ENCODE measurements at places on chromosomes 6 and 20.

- DNase-seq = no peak
Measured at GRCh38 chr20:18767676-18768075, 45.9 kb upstream of the SCP2D1 start.

- no peak for DNase-seq
Measured at GRCh38 chr20:63940472-63941266, 15.5 kb downstream of the UCKL1 start.

- DNase-seq = peak; percentile 30
Measured at GRCh38 chr20:60137657-60138245, 179.5 kb downstream of the CDH26 start.

GRCh38 chr20:43397147-43397546 lies 60.5 kb upstream of the SRSF6 start:
- no peak for DNase-seq

GRCh38 chr6:130575971-130576370 lies 210.2 kb downstream of the TMEM200A start:
- DNase-seq = peak; percentile 35

GRCh38 chr6:137036566-137037300 lies 8.0 kb downstream of the IL20RA start:
- DNase-seq = no peak

GRCh38 chr6:129643968-129644367 lies 66.0 kb downstream of the ARHGAP18 start:
- DNase-seq = no peak

DNA sequence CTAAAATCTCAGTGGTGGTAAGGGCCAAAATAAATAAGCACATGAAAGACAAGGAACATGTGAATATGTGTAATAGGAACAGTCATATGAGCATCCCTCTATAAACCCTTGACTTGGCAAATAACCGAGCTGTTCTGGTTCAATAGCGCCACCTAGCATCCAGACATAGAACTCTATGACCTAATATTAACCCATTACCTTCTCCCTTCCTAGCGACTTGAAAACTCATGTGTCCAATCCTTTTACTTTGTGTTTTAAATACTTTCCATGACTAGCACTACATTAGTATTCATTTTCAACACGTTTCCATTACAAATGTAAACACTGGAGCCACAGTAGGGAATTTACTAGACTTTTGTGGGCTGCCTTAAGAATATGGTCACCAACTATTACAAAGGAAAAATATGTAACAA lies 279.7 kb downstream of the UST start:
- no peak for DNase-seq

DNA sequence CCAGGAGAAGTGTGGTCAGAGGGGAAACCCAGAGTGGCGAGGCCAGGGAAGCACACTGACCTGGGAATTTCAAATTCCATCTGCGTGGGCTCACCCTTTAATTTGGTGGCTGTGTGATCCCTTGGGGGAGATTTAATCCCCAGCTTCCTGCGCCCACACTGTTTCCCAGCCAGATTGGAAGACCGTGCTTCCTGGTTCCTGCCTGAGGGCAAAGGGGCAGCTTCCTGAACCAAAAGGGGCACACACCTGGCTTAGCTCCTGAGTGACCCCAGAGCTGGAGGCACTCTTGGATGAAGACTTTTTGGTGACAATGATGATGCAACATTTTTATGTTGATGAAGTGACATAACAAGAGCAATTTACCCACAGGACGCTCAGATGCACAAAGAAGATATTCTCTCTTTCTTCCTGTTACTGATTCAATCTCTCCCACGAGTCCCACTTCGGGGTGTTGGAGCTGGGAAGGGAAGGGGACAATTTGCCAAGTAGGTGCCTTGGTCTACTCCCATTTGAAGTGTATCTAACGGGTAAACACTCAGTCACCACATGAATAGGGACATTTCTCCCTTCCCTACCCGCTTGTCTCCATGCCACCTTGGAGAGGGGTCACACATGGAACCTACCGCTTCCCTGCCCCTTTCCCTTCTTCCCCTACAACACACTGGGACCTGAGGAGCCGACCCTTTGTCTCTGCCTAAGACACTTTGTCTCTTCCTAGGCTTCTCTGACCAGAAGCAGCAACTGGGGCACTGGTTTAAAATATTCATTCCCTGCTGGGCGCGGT lies 28.6 kb upstream of the CDKN1A start:
- no peak for DNase-seq

- peak; percentile 64 for DNase-seq
Measured at GRCh38 chr6:32933661-32934085, 7.2 kb downstream of the HLA-DMB start.

DNA sequence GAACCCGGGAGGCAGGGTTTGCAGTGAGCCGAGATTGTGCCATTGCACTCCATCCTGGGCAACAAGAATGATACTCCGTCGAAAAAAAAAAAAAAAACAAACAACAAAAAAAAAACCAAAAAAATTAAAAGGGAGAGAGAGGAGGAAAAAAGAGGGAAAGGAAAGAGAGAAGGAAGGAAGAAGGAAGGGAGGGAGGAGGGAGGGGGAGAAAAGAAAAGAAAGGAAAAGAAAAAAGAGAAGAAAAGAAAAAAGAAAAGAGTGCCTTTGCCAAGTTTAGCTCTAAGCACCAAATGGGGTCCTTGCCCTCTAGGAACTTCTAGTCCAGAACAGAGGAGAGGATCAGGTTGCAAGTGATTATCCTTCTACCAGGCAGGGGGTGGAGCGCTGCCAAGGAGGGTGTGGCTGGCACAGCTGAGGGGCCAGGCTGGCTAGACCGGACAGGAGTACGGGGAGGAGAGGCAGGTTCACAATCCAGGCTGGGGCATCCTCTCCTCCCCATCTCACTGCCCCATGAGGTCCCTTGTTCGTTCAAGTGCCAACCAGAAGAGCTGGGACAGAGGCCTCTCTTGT lies 19.1 kb downstream of the GNAS start:
- no peak for DNase-seq

- no peak for DNase-seq
Measured at GRCh38 chr6:123118811-123119210, 122.8 kb downstream of the CLVS2 start.

- DNase-seq = no peak
Measured at GRCh38 chr20:57200882-57201695, 65.4 kb downstream of the BMP7 start.

DNA sequence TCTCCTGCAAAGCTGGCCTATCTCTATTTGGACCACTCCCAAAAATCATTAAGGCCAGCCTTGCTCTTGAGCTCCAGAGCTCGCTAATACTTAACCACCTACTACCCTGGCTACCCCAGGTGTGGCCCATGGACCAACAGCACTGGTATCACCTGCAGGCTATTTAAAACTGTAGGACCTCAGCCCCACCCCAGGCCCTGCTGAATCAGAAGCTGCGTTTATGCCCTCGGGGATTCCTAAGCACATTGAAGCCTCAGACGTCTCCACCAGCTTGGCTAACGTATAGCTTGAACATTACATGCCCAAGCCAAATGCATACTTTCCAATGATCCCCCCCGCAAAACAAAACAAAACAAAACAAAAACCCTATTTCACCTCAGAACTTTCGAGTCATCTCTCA lies 19.7 kb upstream of the SPAG4 start:
- no peak for DNase-seq

DNA sequence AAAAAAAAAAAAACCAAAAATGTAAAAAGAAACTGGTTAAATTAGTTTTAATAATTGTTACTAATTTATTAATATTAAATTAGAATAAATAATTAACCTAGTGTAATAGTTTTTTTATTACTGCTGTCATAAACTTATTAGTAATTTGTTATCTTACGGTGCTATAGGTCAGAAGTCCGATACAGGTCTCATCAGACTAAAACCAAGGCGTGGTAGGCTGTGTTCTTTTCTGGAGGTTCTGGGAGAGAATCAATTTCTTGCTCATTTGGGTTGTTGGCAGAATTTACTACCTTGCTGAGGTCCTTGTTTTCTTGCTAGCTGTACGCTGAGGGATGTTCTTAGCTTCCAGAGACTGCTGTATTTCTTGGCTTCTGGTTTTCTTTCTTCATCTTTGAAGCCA lies 85.9 kb upstream of the RNF24 start:
- no peak for DNase-seq

DNA sequence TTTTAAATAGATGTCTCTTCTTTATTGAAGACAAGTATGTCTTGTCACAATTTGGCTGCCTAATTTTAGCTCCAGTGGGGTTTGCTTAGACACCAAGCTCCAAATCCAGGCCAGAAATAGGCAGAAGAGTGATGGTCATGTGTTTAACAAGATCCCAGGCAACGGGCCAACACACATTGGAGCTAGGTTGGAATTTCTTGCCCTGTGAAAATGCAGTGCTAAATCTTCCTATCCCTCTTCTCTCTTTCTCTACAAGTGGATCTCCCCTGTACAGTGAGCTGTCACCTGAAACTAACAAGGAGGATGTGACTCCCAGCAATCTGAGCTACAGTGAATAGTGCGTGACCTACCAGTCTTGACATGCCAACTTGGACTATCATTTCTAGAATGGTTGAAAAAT lies 65.3 kb upstream of the VGLL2 start:
- DNase-seq = no peak

GRCh38 chr6:41073968-41074691 lies 1.4 kb downstream of the NFYA start:
- no peak for DNase-seq

- no peak for DNase-seq
Measured at GRCh38 chr6:40762981-40763380, 175.8 kb upstream of the LRFN2 start.

DNA sequence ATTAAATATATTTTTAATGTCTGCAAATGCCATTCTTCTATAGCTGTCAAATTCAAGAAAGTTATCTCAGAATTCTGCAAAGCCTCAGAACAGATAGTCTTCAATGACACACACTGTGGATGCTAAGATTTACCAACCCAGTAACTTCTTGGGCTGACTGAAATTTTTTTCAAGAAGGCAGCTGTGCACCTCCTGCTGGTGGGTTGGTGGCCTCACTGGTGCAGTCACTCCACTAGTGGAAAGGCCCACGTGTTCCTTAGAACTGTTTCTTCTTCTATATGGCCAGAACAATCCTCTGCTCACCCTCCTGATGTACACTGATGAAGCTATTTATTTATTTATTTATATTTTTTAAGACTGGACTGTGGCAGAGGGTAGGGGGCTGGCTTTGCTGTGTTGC lies 28.1 kb upstream of the MTCL3 start:
- DNase-seq = no peak

- DNase-seq = no peak
Measured at GRCh38 chr6:164152611-164153010, 738.1 kb downstream of the QKI start.

DNA sequence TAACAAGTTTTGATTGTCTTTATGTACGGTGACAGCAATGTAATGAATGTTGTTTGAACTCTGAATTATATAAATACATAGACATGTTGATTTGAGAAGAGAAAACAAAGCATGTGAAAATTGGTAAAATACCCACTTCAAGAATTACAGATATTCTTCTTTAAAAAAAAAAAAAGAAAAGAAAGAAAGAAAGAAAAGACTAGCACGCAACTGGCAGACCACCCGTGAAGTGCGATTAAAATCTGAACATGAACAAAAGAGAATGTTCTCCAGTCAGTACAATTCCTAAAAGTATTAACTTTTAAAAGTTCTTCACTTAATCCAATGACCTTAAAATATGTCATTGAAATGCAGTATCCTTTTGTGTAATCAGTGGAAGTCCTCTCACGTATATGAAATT lies 434.9 kb downstream of the TFAP2A start:
- DNase-seq = no peak

DNA sequence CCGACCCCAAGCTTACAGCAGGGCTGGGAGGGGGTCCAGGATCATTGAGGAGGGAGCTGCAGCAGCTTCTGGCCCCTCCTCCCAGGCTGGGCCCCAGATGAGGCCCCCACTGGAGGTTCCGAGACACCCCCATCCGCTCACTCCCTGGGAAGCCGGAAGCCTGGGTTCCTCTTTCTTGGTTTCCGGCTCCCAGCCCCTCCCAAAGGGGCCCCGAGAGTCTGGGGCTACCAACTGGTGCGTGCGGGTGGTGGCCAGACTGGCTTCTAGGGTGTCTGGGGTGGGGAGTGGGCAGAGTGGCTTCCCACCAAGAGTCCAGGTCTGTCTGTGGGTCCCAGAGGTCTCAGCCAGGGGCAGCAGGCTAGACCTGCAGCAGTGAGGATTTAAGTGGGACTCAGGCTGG lies 2.2 kb downstream of the RGS19 start:
- no peak for DNase-seq

Measured in stimulated activated CD4-positive, alpha-beta T cell treated with anti-CD3 and anti-CD28 coated beads, Interleukin-4, amount 100 ng/mL, for 4 hours (primary cell).